ENCODE measurements at places on chromosomes 1 and 21. TPM values are rescaled to one million over a fixed set of nuclear protein-coding genes. Genes with fewer than 3 reads are reported as not detected.

The LRRC38 gene
- total RNA-seq, result not detected

GRCh38 chr1:221783437-221783836 is 41.5 kb upstream of the DUSP10 start:
- H3K27me3 ChIP-seq, result no peaks in the 10 kb centered on the region
- DNase-seq, result no peak
- no peaks in the 10 kb centered on the region for H3K4me1 ChIP-seq
- H3K4me3 ChIP-seq, result no peak overlapping the region

GRCh38 chr1:109208394-109208793 is 5.3 kb upstream of the SARS1 start:
- H3K4me1 ChIP-seq, result no peaks in the 10 kb centered on the region
- no peaks in the 10 kb centered on the region for H3K27me3 ChIP-seq

The SERTAD4 gene
- 3.6 TPM for total RNA-seq

DNA sequence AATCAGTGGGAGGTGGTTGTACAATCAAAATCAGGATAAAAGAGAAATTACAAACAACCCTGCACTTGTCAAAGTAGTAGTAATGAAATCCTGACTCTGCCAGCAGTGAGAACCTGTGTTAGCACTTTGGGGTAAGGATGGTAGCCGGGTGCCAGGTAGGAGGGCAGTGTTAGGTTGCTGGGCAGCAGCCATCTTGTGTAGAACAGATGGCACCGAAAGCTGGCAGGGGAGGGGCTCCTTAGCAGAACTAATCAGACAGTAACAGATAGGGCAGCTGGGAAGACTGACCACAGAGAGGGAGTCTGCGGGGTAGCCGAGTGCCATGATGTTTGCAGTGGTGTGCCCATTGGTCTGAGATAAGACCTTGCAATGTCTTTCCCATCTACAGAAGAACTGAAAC is 137.3 kb downstream of the SDCCAG8 start:
- H3K36me3 ChIP-seq, result no peaks in the 10 kb centered on the region
- H3K4me1 ChIP-seq, result peaks cover 5% of the 10 kb centered on the region
- no peak for DNase-seq
- no peak overlapping the region for H3K4me3 ChIP-seq
- H3K27me3 ChIP-seq, result no peaks in the 10 kb centered on the region
- H3K27ac ChIP-seq, result no peak overlapping the region

Data from Caco-2 (cell line).